ENCODE measurements at places on chromosomes 6 and 20.

GRCh38 chr6:156976216-156977127 is 199.3 kb downstream of the ARID1B start:
- DNase-seq = no peak

DNA sequence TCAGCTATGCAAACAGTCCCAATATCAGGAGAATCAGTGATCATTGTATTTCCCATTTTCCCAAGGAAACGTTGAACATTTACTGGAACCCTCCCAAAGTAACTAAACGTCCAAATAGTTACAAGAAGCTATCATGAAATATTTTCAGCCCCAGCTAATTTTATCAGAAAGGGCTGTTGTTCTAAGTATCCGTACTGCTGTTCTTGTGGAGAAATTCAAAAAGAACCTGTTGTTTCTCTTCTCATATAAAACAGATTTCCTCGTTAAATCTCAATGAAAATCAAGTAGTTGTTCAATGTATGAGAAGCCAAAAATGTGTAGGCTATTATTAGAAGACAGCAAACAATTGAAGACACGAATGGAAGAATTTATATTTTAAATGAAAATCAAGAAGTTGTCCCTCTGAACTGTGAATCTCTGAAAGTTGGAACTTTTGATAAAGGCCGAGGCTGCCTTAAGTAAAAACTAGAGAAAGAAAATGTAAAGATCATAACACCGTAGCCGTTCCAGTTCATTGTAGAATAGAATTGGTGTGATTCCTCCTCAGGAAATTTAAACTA is 107.7 kb downstream of the HFE start:
- DNase-seq = no peak

GRCh38 chr6:348860-349396 is 42.6 kb upstream of the IRF4 start:
- no peak for DNase-seq

GRCh38 chr6:71498638-71499037 is 210.0 kb downstream of the OGFRL1 start:
- DNase-seq = no peak

- no peak for DNase-seq
These were observed 35.5 kb downstream of the DHX35 start for GRCh38 chr20:38997622-38998021.

- no peak for DNase-seq
These were observed 47.2 kb downstream of the METTL24 start for GRCh38 chr6:110310861-110311446.

DNA sequence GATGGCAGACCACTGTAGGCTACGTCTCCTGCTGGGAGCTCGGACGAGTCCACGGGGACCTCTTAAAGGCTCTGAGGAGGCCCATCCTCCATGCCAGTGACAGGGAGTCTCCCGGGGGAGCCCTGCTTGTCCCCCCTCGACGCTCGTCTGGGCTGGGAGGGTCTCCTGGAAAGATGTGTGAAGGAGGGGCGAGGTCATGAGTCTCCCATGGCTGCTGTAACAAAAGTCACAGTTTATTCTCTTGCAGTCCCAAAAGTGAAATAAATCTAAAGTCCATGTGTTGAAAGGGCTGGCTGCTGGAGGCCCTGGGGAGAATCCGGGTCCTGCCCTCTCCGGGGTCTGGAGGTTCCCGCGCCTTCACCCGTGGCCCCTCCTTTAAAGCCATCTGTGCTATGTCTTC is 67.1 kb upstream of the GATA5 start:
- no peak for DNase-seq

DNA sequence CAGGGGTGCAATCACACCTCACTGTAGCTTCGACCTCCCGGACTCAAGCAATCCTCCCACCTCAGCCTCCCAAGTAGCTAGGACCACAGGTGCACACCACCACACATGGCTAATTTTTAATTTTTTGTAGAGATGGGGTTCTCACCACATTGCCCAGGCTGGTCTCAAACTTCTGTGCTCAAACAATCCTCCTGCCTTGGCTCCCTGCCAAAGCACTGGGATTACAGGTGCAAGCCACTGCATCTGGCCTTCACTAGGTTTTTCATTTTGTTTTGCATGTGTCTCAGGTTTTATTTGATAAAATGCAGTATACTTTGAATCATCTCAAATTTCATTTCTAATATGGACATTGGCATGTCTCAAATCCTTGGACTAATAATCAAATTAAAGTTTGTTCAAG is 98.7 kb downstream of the SLC16A10 start:
- DNase-seq = no peak

All from stimulated activated CD8-positive, alpha-beta memory T cell treated with anti-CD3 and anti-CD28 coated beads, Interleukin-12 subunit alpha, Interleukin-12 subunit beta, amount 100 ng/mL, for 1 hour (primary cell).